ENCODE measurements at places on chromosomes 6 and 20.

DNA sequence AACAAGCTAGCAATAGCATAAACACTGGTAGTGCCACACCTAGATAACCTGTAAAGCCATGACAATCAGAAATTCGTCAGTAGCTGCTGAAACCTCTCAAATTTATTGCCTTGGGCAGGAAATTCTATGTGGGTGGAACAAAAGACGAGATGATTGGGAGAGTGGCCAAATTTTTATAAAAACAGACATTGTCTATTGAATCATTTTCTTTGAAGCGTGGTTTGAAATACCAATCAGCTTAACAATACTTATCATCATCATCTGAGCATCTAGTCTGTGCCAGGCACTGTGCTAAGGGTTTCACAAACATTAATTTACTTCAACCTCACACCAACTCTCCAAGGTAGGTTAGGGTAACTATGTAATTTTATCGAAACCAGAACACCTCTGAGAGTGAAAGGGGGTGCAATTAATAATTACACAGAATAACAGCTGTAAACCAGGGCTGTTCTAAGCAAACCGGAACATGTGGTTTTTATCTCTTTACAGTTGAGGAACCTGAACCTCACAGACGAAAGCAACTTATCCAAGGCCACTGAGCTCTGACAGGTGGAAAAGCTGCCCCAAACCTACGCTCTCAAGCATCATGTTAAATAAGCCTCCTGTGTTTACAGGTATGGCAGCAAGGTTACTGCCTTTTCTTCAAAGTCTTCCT is 43.4 kb downstream of the NHSL1 start:
- no peak for DNase-seq

- DNase-seq: no peak
Observed at GRCh38 chr6:137869549-137870307, 2.7 kb downstream of the TNFAIP3 start.

- DNase-seq: no peak
Observed at GRCh38 chr6:121896363-121896762, 460.9 kb downstream of the GJA1 start.

GRCh38 chr6:16740097-16740496 is 21.2 kb downstream of the ATXN1 start:
- no peak for DNase-seq

DNA sequence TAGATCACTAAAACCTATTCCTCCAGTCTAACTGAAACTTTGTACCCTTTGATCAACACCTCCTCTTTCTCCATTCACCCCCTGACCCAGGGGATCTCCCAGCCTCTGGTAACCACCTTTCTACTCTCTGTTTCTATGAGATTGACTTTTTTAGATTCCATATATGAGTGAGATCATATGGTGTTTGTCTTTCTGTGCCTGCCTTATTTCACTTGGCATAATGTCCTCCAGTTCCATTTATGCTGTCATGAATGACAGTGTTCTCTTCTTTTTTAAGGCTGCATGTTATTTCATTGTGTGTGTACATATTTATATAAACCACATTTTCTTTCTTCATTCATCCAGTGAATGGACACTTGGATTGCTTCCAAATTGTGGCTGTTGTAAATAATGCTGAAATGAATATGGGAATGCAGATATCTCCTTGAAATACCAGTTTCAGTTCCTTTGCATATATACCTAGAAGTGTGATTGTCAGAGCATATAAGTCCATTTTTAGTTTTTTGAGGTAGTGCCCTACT is 57.7 kb downstream of the DHX35 start:
- no peak for DNase-seq

- no peak for DNase-seq
Observed at GRCh38 chr20:18992418-18992817, 178.8 kb downstream of the SCP2D1 start.

GRCh38 chr20:11890331-11891076 is 27.2 kb upstream of the BTBD3 start:
- DNase-seq: peak; percentile 82

- DNase-seq: no peak
Observed at GRCh38 chr6:17705428-17705777, 1.3 kb downstream of the NUP153 start.

DNA sequence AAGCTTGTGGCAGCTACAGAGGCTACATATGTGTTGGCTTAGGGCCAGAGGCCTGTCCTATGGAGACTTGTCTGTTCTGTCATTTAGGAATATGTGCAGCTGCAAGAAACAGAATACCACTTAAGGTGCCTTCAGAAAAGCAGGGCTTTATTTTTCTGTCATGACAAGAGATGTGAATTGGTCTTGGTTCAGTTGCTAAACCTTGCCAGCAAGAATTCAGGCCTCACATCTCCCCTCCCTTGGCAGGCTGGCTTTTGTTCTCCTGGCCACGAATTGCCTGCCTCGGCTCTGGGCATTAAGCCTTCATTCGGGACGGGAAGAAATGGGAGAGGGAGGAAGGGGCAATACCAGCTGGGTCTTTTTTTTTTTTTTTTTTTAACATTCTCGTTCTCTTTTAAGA is 82.4 kb upstream of the TGM3 start:
- no peak for DNase-seq

- no peak for DNase-seq
Observed at GRCh38 chr20:13426870-13427269, 205.8 kb downstream of the ISM1 start.

DNA sequence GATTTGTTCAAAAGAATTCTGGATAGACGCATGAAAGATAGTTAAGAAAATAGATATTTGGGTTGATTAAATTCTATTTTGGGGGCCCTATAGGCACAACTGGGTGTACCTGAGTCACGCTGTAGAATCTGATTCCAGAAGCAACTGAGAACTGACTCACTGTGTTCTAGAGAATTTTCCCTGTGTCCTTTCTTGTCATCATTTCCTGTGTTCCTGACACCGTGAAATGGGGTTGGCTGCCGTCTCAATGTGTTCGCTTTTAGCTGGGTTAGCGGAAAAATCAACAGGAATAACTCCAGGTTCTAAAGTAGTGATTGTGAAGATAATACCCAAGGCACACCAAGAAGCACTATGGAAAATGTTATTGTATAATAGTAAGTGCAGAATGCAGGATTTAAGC is 5.0 kb downstream of the GCNT2 start:
- no peak for DNase-seq

DNA sequence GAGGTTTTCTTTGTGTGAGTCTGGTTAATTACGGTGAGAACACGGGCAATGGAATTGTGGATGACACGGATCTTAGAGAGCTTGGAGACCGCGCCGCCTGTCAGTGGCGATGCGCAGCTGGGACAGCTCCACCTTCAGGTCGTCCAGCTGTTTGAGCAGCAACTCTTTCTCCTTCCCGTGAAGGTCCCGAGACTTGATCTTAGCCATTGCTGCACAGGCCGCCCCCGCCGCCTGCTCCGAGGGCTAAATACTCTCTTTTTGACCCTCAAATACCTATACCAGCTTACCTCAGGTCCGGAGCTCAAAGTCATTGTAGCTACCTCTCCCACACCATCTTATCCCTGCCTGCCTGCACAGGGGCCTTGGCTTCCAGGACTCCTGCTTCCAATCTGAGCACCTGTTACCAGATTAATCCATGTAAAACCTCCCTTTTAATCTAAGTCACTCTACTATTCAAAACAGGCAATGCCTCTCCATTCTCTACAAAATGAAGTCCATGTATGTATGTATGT is 100.2 kb downstream of the PREP start:
- DNase-seq: no peak
